ENCODE measurements at places on chromosomes 13 and 19. TPM values are rescaled to one million over a fixed set of nuclear protein-coding genes. Genes with fewer than 3 reads are reported as not detected.

DNA sequence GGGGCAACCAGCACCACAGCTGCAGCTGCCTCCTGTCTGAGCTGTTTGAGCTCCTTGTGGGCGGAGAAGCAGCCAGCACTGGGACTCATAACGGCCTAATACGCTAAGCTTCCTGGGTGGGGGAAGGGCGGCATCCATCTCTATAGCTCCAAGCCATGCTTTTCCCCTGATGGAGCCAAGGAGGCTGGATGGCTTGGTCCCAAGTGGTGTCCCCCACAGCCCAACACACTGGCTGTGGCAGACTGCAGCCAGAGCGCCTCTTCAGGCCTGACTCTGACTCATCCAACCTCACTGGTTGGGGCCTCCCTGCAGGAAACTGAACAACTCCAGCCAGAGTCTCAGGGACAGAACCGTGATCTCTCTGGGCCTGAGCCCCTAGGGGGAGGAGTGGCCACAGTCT is 537.3 kb downstream of the SUCLA2 start:
- no peak for DNase-seq
- H3K27ac ChIP-seq = no peak overlapping the region
- H3K4me3 ChIP-seq = no peak overlapping the region

Gene NFKBIB
- total RNA-seq = 107 TPM

DNA sequence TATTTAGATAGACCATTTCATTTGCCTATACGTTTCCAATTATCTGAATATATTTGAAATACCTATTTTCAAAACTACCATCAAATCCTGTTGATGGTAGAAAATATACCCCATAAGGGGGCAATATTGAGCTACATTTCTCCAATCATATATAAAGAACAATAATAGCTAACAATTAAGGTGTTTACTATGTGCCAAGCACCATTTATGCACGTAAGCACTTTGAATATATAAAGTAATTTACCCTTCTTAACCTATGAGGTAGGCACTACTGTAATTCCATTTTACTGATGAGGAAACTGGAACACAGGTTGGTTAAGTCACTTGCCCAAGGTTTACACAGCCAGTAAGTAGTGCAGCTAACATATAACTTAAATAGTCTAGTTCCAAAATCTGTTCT is 79.2 kb downstream of the UBL3 start:
- no peaks in the 10 kb centered on the region for H3K36me3 ChIP-seq
- H3K27ac ChIP-seq = no peak overlapping the region
- DNase-seq = no peak
- H3K4me3 ChIP-seq = no peak overlapping the region
- no peaks in the 10 kb centered on the region for H3K4me1 ChIP-seq

DNA sequence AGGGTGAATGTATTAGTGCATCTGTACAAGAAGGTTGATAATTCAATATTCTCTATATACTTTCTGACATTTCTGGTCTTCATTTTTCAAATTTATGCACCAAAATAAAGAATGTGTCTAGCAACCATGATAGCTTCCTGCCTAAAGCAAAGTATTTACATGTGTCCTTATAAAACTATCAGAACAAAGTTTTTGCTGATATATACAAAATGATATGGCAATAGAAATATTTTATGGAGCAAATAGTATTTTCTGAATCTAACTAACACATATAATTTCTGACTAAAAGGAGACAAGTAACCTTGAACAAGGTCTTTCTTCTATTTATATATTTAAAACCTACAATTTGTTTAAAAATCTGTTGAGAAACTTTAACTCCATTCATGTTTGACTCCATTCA is 184.9 kb downstream of the DIAPH3 start:
- DNase-seq = no peak
- H3K4me1 ChIP-seq = no peaks in the 10 kb centered on the region
- no peaks in the 10 kb centered on the region for H3K36me3 ChIP-seq
- H3K4me3 ChIP-seq = no peak overlapping the region

DNA sequence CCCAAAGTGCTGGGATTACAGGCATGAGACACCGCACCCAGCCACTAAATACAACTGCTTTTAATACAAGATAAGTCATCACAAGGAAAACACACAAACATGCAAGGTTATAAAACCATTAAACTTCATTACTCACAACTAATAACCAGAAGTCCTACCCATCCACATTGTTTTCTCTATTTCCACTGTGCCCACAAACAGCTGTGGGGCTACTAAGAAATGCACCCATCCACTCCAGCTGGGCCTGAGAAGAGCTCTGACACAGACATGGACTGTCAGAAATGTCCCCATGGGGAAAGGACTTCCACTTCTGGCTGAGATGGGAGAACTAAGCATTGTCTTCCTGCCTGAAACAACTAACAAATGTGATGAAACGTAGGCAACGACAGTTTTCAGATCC is 17.2 kb downstream of the SAFB2 start:
- no peak overlapping the region for H3K4me3 ChIP-seq
- no peak overlapping the region for H3K27ac ChIP-seq
- no peak for DNase-seq
- H3K36me3 ChIP-seq = peaks cover 72% of the 10 kb centered on the region
- H3K27me3 ChIP-seq = no peaks in the 10 kb centered on the region

DNA sequence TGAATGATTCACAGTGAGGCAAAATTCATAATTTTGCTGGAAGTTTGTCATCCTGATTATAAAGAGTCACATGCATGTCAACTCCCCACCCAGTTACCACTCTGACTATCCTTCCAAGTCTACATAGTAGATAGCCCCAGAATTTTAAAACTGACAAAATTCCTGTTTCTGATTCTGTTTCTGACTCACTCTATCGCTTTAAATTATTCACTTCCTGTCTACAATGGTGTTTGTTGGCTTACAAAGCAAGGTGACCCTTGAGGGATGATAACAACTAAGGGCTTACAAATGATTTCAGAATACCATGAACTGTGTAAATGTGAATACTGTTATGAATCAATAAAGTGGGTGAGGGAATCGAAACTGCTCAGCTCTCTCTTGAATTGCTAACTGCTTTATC is 98.7 kb upstream of the KL start:
- H3K27ac ChIP-seq = no peak overlapping the region
- DNase-seq = no peak
- H3K4me1 ChIP-seq = no peaks in the 10 kb centered on the region
- H3K4me3 ChIP-seq = no peak overlapping the region
- no peaks in the 10 kb centered on the region for H3K27me3 ChIP-seq

Gene POSTN
- total RNA-seq = not detected

Gene LIM2
- 0.93 TPM for total RNA-seq

DNA sequence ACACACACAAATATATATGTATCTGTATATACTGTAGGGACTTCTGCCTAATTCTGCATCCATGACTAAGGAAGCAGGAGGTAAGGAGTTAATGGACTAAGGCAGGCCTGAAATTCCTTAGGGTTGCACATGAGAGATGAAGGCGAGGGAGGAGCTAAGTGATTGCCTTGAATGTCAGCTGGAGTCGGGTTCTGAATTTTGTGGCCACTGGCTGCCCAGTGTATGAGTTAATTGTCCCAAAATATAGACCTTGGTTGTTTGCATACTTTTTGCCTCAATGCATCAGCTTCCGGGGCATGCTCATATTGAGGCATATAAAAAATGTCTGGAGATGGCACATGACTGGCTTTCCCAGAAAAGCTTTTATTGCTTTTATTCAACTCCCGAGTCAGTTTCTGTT is 245.5 kb downstream of the TDRD3 start:
- no peaks in the 10 kb centered on the region for H3K4me1 ChIP-seq
- no peaks in the 10 kb centered on the region for H3K36me3 ChIP-seq
- H3K27ac ChIP-seq = no peak overlapping the region
- no peak overlapping the region for H3K4me3 ChIP-seq
- no peak for DNase-seq

DNA sequence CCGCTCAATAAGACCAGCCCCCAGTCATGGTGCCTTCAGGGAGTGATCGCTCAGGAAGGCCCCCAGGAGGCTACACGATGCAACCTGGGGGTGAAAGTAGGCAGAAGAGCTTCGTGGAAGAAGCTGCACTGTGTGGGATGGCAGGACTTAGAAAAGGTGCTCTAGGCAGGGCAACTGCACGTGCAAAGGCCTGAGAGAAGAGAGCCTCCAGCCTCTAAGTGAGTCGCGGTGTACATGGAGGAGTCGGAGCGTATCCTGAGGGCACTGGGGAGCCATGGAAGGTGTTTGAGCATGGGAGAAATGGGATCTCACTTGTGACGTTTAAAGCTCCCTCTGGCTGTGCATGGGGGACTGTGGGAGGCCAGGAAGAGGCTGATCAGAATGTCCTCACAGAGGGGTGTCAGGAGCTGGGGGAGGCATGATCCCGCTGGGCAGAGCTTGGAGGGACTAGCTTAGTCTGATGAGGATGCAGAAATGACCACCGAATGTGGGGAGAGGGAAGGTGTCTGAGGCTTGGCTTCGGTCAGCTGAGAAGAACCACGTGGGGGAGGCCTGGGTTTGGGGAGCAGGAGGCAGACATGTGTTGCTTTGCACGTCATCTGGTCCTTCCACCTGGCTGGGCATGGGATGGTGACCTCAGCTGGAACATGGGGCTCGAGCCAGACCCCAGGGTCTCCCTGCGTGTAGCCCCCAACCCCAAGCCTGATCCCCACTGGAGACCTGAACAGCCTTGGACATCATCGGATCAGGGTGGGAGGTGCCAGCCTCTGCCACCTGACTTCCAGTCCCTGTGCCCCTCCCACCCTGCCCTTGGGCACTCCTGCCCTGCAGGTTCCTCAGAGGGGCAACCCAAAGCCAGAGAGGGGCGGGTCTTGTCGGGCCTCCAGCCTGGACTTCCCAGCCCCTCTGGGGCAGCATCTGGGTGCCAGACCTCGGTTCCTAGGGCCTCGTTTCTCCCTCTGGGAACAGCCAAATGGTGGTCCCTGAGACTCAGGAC is 1.1 kb downstream of the APC2 start:
- no peak for DNase-seq
- no peak overlapping the region for H3K4me3 ChIP-seq
- peaks cover 71% of the 10 kb centered on the region for H3K27me3 ChIP-seq
- no peaks in the 10 kb centered on the region for H3K36me3 ChIP-seq

Gene DOCK6
- 3.5 TPM for total RNA-seq

Gene FFAR1
- not detected for total RNA-seq

GRCh38 chr13:85441975-85442374 is 357.2 kb downstream of the SLITRK6 start:
- no peaks in the 10 kb centered on the region for H3K4me1 ChIP-seq
- no peak for DNase-seq
- no peak overlapping the region for H3K27ac ChIP-seq
- H3K36me3 ChIP-seq = no peaks in the 10 kb centered on the region
- H3K27me3 ChIP-seq = no peaks in the 10 kb centered on the region

Gene ZNF793
- 4.1 TPM for total RNA-seq

GRCh38 chr19:33631609-33631973 is 9.8 kb downstream of the CHST8 start:
- DNase-seq = no peak
- H3K27me3 ChIP-seq = no peaks in the 10 kb centered on the region
- H3K36me3 ChIP-seq = no peaks in the 10 kb centered on the region

GRCh38 chr13:28412981-28413380 is 81.9 kb downstream of the FLT1 start:
- no peak overlapping the region for H3K4me3 ChIP-seq
- no peak for DNase-seq
- no peaks in the 10 kb centered on the region for H3K36me3 ChIP-seq
- no peaks in the 10 kb centered on the region for H3K4me1 ChIP-seq

DNA sequence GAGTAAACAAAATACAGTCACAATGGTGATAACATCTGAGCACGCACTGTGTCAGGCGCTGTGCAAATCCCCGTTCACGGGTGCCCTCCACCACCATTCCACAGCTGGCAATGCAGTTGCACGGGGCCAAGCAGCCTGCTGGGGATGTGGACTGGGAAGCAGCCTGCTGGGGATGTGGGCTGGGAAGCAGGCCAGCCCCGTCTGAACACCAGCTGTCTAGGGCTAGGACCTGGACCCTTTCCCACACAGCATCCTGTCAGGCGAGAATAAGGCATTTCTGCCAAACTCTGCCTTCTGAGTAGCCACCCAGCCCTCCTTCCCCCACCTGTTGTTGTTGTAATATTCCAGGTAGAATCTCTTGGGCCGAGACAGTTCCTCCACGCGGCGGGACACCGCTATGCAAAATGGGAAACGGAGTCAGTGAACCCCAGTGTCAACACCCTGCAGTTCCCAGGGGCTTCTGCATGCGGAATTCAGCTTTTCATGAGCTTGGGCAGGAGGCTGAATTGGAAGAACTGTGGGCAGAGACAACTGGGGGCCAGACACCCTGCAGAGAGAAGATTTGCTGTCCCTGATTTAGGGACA is 27.8 kb upstream of the MIER2 start:
- H3K4me3 ChIP-seq = no peak overlapping the region
- DNase-seq = no peak
- H3K4me1 ChIP-seq = no peaks in the 10 kb centered on the region
- peaks cover 3% of the 10 kb centered on the region for H3K27me3 ChIP-seq

DNA sequence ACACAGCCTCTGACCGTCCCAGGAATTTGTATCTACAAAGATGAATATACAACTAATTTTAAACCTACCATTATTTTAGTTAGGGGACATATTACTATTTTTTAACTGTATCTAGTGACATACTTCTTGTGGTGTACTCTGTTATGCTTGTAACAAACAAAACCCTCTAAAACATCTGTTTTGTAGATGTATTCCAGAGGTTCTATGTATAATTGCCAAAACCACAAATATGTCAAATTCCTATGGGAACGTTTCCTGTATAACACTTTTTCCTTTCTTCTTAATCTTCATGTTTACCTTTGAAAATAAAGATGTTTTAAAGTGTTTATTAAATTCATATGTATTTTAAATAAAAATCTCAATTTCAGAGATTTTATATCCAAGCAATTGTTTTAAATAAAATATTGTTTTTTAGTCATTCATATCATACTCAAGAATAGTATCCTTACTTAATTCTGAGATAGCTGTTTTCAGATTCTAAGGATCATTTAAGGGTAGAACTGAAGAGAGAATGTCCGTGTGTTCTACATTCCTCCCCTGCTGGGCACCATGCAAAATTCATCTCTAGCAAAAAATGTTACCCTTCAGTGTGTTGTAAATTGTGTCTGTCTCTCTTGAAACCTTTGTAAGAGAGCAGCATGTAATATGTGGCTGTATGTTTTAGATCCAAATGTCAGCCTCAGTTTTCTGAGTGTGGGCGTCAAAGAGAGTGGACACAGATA is 1327.7 kb downstream of the EFNB2 start:
- no peak for DNase-seq
- no peaks in the 10 kb centered on the region for H3K27me3 ChIP-seq

Gene SCGB2B2
- 0.29 TPM for total RNA-seq

- no peak overlapping the region for H3K27ac ChIP-seq
- H3K27me3 ChIP-seq = no peaks in the 10 kb centered on the region
- no peaks in the 10 kb centered on the region for H3K36me3 ChIP-seq
- H3K4me3 ChIP-seq = no peak overlapping the region
Measured at GRCh38 chr13:59356607-59357006, 807.1 kb downstream of the DIAPH3 start.

Gene EHD2
- not detected for total RNA-seq
